ENCODE measurements at places on chromosomes 13 and 19. TPM values are rescaled to one million over a fixed set of nuclear protein-coding genes. Genes with fewer than 3 reads are reported as not detected.

The IL11 gene
- not detected for total RNA-seq

The KLK6 gene
- total RNA-seq, result not detected

The PSG7 gene
- total RNA-seq, result not detected

The SLC6A16 gene
- total RNA-seq, result 0.22 TPM

The ZNF765 gene
- total RNA-seq, result 8.1 TPM

The KCTD15 gene
- 21.4 TPM for total RNA-seq

The TUBA3C gene
- not detected for total RNA-seq

The DHRS12 gene
- 9.9 TPM for total RNA-seq

The ZNF99 gene
- total RNA-seq, result not detected

The METTL21C gene
- not detected for total RNA-seq

The CYP2S1 gene
- 0.65 TPM for total RNA-seq

The DNAJC15 gene
- total RNA-seq, result 4.2 TPM

The AKAP8L gene
- total RNA-seq, result 28.8 TPM

The FCAR gene
- not detected for total RNA-seq

The IZUMO2 gene
- not detected for total RNA-seq

The ATP4A gene
- not detected for total RNA-seq

The KLK7 gene
- total RNA-seq, result not detected

The DMPK gene
- total RNA-seq, result 7.7 TPM

The N4BP2L1 gene
- 2.2 TPM for total RNA-seq

The COMMD6 gene
- total RNA-seq, result 40.3 TPM

The PINLYP gene
- 4.6 TPM for total RNA-seq

The TNNT1 gene
- total RNA-seq, result not detected

The LGI4 gene
- not detected for total RNA-seq

The CRB3 gene
- total RNA-seq, result not detected

The CYP2A7 gene
- not detected for total RNA-seq

The RCBTB1 gene
- 24.4 TPM for total RNA-seq

The ADGRL1 gene
- 3.3 TPM for total RNA-seq

The SLC25A41 gene
- total RNA-seq, result not detected

The ODAD3 gene
- under 0.01 TPM for total RNA-seq

The ZNF14 gene
- 2.6 TPM for total RNA-seq

The PRX gene
- 1.2 TPM for total RNA-seq

The FOSB gene
- 23.4 TPM for total RNA-seq

The B3GNT3 gene
- 0.22 TPM for total RNA-seq

The KIR2DL3 gene
- not detected for total RNA-seq

The ERVK3-1 gene
- 19.4 TPM for total RNA-seq

The NLRP11 gene
- total RNA-seq, result under 0.01 TPM

The PRTN3 gene
- total RNA-seq, result not detected

The C1QTNF9 gene
- total RNA-seq, result not detected

The ZNF444 gene
- 12.5 TPM for total RNA-seq

The LRFN3 gene
- total RNA-seq, result 1.3 TPM

The KLF16 gene
- total RNA-seq, result 5.6 TPM

The LGALS7 gene
- not detected for total RNA-seq

The FLT1 gene
- total RNA-seq, result 42.7 TPM

The CYP4F2 gene
- not detected for total RNA-seq

The WDR88 gene
- not detected for total RNA-seq

The SBSN gene
- total RNA-seq, result not detected

The APOC4 gene
- total RNA-seq, result not detected

The IGFL3 gene
- total RNA-seq, result not detected

The CCL25 gene
- not detected for total RNA-seq

The SPACA4 gene
- not detected for total RNA-seq

The LAIR1 gene
- not detected for total RNA-seq

The NKPD1 gene
- total RNA-seq, result 0.20 TPM
